ENCODE measurements at places on chromosomes 1 and 21. TPM values are rescaled to one million over a fixed set of nuclear protein-coding genes. Genes with fewer than 3 reads are reported as not detected.

AGT gene
- 6.3 TPM for total RNA-seq

DNA sequence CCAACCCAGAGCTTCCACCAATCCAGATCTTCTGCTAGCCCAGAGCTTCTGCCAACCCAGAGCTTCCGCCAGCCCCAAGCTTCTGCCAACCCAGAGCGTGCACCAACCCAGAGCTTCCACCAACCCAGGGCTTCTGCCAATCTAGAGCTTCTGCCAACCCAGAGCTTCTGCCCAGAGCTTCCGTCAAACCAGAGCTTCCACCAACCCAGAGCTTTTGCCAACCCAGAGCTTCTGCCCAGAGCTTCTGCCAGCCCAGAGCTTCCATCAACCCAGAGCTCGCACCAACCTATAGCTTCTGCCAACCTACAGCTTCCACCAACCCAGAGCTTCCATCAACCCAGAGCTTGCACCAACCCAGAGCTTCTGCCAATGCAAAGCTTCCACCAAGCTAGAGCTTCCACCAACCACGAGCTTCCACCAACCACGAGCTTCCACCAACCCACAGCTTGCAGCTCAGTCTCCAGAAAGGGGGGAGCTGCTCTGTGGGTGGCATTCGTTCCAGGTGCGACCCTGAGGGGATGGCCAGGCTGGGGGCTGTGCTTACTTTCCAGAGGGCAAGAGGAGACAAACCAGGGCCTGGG, 23.8 kb downstream of the CRYAA start:
- no peak for DNase-seq

DNA sequence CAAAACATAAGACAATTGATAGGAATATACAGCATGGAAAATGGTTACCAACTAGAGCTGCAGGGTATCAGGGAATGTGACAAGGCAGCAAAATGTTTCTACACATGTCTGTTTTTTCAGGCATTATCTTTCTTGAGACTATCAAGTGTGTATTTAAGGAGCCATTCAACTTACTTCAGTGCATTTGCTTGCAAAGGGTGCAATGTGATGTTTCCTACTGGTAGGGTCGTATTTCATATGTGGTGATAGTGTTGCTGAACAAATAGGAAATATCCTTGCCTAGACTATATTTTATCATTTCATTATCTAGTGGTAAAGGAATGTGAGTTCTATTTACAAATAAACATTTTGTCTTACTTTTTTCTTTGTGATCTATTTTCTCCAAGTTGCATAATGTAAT, 42.4 kb downstream of the PTPRC start:
- DNase-seq, result no peak

DNA sequence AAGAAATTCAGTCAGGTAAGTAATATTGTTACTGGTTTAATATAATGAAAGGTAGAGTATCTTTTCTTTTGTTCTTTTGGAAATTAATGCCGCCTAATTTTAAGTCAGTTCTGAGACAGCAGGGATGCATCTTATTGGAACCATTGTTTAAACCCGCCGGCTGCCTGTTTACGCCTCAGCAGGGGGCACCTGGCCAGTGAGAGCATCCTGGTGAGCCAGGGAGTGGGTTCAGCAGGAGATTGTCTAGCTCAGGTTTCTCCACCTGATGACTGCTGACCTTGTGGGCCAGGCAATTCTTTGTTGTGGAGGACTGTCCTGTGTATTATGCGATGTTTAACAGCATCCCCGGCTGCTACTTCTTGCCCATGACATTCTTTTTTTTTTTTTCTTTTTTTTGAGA, 30.2 kb downstream of the CHAF1B start:
- DNase-seq, result no peak

PRMT6 gene
- total RNA-seq, result 16.8 TPM

CCDC181 gene
- 1.1 TPM for total RNA-seq

DNA sequence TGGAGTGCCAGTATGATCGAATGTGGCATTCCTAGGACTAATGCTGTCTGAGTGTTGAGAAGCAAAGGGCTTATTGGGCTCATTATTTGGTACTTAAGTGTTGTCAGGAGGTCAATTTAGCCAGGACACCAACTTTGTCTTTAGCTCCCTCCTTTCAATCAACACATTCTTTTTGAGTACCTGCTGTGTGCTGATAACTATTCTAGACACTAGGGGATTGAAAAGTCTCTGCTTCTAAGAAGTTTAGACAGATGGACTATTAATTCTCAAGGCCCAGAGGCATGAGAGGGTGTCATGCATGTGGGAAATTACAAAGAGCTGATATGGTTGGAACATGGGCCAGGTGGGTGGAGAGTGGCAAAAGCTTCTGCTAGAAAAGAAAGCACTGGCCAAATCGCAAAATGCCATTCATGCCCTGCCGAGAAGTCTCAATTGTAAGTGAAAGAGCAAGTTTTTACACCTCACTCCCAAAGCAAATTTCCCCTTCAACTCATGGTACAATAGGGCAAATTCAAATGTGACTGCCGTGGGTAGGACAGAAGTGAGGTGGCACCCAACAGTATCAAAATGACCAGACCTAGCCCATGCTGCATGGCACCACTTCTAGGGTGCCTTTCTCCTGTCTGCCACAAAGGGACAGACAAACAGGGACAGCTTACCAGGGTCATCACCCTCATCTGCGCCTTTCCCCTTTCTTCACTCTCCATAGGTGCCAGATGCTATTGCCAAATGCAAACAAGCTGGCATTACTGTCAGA, 53.6 kb upstream of the LAX1 start:
- DNase-seq, result no peak

ERICH3 gene
- total RNA-seq, result 1.9 TPM

GPR25 gene
- total RNA-seq, result not detected

- no peak for DNase-seq
Measured at GRCh38 chr1:206591226-206591625, 21.0 kb downstream of the EIF2D start.

DNA sequence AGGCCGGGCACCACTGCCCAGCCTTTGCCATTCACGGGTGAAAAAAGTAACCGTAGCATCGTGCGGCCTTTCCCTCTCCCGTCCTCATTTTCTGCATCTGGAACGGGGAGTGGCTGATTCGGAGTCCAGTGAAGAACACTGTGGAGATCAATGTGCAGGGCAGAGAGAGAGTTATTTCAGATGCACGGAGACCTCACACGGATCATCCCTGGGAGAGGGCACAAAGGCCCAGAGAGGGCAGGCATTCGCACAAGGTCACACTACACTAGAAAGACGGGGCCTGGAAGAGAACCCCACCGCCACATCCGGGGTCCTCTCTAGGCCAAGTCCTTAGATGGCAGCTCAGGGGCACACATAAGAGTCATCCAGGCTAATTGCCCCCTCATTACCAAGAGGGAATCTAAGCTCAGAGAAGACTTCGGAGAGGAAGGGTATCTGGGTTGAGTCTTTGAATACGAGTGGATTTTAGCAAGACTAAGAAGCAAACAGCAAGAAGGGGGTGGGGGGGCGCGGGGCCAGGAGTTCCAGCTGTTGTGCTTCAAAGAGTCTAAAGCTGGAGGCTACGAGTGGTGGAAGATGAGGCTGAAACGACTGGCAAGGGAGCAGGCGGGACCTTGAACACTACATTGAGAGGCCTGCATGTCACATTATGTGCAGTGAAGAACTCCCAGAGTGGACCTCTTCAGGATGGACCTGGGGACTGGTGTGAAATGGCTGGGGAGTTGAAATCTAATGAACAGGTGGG, 857 bp downstream of the GPX7 start:
- no peak for DNase-seq

DNA sequence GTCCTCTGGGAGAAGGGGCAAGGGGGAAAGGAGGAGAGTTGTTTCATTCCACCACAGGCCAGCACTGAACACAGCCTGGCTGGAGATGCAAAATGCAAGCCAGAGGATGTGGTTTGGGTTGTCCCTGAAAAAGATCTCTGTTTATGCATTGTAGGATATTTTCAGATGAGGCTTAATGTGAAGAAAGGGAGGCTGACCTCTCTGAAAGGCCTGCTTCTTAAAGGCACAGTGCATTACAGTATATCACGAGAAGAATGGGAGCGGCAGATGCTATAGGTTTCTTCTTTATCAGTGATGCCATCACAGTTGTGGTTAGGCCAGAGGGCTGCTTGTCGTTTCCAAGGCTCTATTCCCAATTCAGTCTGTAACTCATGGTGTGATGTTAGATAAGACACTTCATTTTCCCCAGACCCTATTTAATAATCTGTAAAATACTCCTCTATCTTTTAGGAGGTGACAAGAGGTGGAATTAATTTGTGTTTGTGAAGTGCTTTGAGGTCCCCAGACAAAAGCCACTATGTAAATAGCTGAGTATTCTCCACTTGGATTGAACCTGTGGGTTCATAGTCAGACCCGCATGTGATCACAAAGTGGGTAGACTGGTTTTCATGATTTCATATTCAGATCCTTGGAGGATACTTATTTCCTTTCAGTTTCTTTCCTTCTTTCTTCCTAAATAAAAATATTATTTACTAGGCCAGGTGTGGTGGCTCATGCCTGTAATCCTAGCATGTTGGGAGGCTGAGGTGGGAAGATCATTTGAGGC, 76.5 kb upstream of the WDR26 start:
- no peak for DNase-seq

DNA sequence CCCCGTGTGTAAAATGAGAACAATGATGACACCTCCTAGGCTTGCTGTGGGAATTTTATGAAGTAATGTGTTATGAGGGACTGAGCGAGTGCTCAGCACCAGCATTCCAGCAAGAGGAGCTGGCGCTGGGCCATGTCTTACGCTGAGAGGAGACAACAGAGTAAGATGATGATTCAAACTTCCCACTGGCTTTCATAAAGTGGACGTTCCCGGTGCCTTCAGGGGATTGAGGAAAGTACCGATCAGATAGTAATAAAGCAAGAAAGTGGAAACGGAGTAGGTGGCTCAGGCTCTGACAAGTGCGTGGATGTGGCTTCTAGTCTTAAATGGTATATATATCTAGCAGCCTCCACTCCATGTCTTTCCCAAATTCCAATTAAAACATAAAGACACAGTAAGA, 23.8 kb downstream of the EPHA10 start:
- DNase-seq, result no peak

- DNase-seq, result no peak
Measured at GRCh38 chr1:231871471-231871870, 244.9 kb downstream of the DISC1 start.

PLK3 gene
- 89.3 TPM for total RNA-seq

- DNase-seq, result no peak
Measured at GRCh38 chr1:164575356-164575886, 16.4 kb downstream of the PBX1 start.

DNA sequence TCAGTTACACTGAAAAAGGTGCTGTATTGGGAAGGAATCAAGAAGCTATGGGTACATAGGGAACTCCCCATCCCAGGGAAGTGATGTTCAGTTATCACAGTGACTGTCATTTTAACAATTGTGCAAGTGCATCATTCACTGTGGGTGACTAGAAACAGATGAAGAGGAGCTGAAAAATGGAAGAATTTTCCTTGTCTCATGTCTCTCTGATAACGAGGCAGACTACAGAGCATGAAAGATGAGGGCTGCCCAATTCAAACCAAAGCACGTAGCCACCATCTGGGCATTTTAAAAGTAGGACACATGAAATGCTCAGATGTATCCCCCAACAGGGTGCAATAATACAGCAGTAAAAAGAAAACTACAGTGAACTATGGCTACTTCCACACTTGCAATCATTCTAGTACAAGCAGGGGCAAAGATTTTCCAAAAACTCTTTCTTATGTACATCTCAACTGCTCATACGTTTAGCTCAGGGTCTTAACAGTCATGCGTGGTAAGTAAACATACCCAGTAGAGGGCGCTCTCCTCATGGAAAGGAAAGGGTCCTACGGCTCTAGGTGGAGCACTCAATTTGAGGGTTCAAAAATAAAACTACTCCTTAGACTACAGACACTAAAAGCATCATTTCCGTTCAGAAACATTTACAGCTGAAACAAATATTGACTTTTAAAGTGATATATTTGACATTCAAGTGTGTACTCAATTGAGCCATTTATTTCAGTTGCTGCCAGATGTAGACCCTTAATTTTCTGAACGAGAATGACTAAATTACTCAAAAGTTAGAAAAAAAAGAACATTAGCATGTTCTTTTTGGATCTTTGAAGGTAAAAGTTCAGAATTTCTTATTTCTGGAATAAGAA, 143.2 kb downstream of the KCTD3 start:
- peak; percentile 25 for DNase-seq

C1orf141 gene
- not detected for total RNA-seq
